CD8-positive, alpha-beta T cell (primary cell): ENCODE measurements at places on chromosomes 12 and 14. TPM values are rescaled to one million over a fixed set of nuclear protein-coding genes. Genes with fewer than 3 reads are reported as not detected.

The CLEC1B gene
- not detected for total RNA-seq

The CLEC2D gene
- total RNA-seq, result 182 TPM

The DPPA3 gene
- total RNA-seq, result not detected

The HHIPL1 gene
- total RNA-seq, result 0.11 TPM

The VIPAS39 gene
- total RNA-seq, result 8.1 TPM

The AVPR1A gene
- total RNA-seq, result not detected

The RASAL1 gene
- 2.3 TPM for total RNA-seq

The GPRC5D gene
- total RNA-seq, result not detected

The PLEKHD1 gene
- 0.46 TPM for total RNA-seq

The KCNH3 gene
- 3.1 TPM for total RNA-seq

The HOMEZ gene
- total RNA-seq, result 4.0 TPM

The TAPBPL gene
- 11.8 TPM for total RNA-seq

The TSPAN8 gene
- total RNA-seq, result not detected

The RBP5 gene
- total RNA-seq, result not detected
